ENCODE measurements at places on chromosomes 1 and 21. TPM values are rescaled to one million over a fixed set of nuclear protein-coding genes. Genes with fewer than 3 reads are reported as not detected.

CATSPERE gene
- polyA plus RNA-seq = 0.54 TPM

FCRL6 gene
- not detected for polyA plus RNA-seq

GSTM5 gene
- not detected for polyA plus RNA-seq

SH2D5 gene
- 6.5 TPM for polyA plus RNA-seq

HEYL gene
- not detected for polyA plus RNA-seq
